Coronary artery (tissue), 2 donors: ENCODE measurements at places on chromosomes 5 and 9.
A peak's percentile ranks its signal among the peaks of the same experiment; 100 is the strongest.

GRCh38 chr5:55176176-55176818, 3.3 kb upstream of the CDC20B start:
- no peak for DNase-seq

DNA sequence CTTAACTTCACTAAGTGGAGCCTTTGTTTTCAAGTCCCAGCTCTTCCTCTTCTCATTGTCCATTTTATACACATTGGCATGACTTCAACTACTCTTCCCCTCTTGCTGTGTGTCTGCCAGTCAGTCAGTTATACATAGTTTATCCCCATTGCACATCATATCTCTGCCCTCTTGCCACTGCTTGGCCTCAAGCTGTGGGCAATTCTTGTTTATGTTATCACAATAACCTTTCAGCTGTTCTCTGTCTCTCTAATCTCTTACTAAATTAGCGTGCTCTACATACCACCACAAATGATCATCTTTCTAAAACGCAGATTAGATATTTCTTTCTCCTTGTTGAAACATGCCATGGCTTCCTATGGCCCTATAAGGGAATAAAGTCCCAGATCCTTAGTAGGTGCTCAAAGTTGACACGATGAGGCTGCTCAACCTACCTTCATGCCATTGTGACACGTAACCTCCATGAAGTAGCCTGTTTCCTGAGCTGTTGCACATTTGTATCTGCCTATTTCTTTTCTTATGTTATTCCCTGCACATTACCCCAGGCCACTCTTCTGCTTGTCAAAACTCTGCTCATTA, 239.3 kb downstream of the GAS1 start:
- no peak for DNase-seq

DNA sequence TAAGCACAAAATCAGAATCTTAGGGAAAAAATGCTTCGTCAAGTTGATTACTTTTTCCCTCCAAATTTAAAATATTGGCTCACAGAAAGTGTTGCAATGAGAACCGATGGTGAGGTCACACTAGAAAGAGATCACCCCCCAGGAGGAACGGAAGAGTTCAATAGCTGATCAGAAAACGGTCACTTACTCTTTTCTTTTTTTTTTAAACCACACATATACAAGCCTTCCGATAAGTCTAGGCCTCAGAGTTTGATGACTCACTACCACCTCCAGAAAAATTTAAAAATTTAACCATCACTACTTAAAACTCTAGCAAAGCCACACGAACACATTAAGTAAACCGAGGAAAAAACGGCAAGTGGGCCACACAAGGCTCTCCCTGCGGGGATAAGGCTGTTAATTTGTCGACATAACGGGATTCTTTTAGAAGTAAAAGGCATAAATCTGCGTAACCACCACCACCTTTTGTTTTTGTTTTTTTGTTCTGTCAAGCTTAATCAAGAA, 1.2 kb downstream of the SURF4 start:
- no peak for DNase-seq

GRCh38 chr5:129506086-129506485, 46.0 kb downstream of the ADAMTS19 start:
- DNase-seq: no peak

GRCh38 chr5:89346573-89346972, 463.6 kb upstream of the MEF2C start:
- DNase-seq: no peak

- DNase-seq: no peak
Observed at GRCh38 chr5:72206994-72207393, 99.7 kb downstream of the MAP1B start.

- peak; percentile 56 for DNase-seq
Observed at GRCh38 chr5:77170-77501, 14.8 kb upstream of the PLEKHG4B start.

GRCh38 chr5:13516195-13516594, 428.3 kb downstream of the DNAH5 start:
- DNase-seq: no peak

DNA sequence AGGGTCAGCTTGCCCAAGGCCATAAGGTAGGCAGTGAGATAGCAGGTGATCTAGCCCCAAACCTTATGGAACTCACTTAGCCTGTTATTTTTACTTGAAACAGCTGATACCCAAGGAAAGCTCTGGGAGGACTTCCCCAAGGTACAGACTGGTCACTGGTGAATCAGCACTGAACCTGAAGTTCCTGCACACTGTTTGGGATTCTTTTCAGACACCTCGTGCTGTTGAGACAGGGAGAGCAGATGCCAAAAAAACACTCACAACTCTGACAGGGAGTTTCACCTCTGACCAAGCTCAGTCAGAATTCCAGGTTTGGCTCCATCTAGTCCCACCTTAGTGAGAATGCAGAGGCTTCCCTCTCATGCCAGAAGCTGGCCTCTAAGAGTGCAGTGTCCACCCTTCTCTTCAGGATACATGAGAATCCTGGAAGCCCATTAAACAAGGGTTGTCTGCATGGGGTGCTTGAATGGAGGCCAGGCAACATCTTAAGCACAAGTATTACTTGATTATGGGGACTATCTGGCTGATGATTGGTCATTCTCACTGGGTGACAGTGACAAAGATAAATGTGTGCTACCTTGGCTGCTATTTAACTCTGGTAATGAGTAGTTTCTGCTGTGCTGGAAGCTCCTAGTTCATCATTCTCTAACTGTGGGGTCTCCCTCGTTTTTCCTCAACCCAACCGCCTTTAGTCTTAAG, 122.8 kb upstream of the SLIT3 start:
- DNase-seq: no peak

- peak; percentile 91 for DNase-seq
Observed at GRCh38 chr5:138543730-138544104, 681 bp upstream of the ETF1 start.

DNA sequence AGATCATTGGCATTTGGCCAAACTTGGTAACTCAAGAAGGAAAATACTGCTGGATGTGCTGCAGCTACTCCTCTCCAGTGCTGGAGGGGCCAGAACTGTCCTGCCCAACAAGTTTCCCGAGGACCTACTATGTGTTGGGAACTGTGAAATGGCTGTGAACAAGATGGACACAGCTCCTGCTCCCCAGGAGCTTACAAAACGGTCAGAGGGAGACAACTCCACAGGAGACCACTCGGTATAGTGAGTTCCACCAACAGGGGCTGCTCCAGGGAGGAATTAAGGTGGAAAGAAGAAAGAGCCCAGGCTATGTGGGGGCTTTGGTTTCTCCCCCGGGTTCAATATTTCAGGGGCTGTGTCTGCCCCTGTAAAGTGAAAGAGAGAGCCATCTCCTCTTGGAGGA, 78.8 kb downstream of the GNA14 start:
- no peak for DNase-seq

DNA sequence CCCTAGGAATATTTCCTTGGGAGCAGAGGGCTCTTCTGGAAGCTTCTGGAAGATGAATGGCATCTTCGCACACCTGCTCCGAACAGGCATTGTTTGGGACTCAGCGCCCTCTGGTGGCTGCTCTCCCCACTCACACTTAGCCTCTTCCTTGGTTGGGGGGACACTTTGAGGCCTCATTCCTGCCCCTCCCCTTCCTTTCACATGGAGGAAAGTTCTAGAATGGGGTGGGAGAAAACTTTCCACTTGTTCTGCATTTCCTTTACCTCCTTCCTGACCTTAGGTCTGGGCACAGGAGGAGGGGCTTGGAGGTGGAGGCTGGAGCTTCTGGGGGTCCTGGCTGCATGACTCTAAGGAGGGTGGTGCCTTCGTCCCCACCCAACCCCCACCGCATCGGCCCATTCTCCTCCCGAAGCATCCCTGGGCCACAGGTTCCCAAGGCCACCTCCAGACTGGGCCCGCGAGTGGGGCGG, 19.3 kb upstream of the SMIM32 start:
- no peak for DNase-seq

DNA sequence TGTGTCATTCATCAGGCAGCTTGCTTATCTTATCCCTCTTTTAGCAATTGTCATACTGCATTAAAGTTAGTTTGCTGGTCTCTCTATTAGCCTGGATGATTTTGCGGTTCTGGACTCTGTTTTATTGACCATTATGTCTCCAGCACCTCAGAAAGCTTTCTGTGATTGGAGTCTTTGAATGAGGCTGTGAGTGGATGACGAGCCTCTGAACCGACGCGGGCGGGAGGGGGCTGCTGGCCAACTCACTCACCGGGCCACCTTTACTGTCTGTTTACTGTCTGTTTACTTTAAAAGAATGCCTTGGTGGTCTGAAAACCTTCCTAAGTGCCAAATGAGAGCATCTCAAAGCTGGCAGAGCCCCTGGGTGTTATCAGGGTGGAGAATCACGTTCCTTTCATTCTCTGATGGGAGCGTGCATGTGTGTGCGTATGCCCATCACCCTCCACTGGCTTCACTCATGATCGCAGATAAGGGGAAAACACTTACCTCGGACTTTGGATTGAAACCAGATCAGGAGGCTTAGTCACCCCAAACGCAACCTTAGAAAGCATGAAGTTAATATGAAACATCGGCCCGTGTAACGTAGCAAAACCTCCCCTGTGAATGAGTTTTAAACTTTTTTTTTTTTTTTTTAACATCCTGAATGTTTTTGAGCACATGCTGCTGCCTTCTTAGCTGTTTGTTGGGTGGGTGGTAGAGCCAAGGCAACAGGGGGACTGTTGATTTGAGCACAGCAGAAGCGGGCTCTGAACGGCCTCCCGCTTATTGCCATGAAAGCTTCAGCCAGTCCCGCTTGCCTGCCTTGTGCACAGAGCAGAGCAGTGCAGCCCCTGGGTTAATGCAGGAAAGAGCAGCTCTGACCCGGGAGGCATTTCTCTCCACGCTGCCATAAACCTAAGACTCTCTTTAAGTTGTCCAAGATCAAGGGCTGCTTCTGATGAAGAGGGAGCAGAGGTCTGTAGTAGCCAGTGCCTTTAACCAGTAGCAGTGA, 173.6 kb downstream of the GADD45G start:
- no peak for DNase-seq

GRCh38 chr9:83307066-83307724, 231.0 kb downstream of the FRMD3 start:
- no peak for DNase-seq

DNA sequence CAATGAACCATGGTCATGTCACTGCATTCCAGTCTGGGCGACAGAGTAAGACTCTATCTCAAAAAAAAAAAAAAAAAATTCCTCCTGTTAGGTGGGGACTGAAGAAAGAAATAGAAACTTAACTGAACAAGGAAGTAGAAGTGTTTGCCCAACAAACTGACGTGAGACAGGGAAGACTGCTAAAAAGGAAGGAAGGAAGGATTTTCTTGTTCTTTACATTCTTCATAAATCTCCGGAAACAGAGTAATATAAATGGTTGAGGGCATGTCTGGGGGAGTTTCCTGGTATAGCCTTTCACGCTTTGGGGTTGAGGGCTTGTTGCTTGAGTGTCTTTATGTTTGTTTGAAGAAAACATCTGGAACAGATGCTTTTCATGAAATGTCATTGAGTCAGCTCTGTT, 3.1 kb downstream of the TOR1B start:
- no peak for DNase-seq

DNA sequence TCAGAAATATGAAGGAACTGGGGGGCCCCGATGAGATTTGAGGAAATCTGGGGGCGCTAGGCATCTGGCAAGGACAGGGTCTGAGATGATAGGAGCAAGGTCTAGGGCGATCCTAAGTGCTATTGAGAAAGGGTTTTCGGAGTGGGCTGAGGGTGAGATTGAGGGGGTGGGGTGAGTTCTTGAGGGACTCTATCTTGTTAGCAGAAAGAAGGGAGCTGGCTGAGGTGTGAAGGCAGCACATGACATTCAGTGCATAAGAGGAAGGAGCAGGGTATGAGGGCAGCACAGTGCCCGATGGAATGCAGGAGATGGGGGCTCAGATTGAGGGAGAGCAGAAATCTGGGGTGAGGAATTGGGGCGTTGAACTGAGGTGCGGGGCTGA, 640 bp downstream of the TRIM32 start:
- no peak for DNase-seq

DNA sequence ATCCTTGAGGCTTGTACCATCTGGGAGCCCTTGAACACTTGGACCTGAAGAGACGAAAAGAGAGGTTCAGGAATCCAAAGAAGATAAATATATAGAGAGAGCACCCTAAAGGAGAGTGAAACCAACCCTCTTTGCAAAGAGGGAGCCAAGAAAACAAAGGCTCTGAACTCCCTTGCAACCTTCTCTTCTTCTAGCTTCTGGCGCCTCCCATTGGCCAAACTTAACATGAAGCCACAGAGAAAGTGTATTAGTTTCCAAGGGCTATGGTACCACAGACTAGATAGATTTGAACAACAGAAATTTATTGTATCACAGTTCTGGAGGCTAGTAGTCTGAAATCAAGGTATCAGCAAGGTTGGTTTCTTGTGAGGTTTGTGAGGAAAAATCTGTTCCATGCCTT, 175.1 kb downstream of the HCN1 start:
- no peak for DNase-seq

DNA sequence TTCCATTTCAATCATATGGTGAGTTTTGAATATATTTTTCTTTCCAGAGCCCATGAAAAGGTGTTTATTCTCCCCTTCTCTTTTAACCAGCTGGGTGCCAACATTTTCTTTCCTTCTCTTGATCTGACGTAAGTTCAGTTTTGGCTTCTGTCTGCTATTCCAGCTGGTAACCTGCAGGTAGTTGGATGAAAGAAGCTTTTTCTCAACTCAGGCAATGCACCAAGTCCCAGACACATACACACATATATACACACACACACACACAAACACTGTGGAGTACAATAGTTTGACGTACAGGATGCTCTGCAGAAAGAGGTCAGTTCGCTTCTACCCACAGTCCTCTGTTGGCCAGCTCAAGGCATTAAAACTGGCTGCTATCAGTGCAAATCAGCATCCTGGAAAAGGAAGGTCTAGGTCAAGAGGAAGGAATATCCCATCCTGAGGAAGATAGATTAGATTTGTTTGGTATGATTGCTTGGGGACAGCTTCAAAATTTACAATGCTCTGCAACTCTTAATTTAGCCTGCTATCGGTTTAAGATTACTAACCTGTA, 214.3 kb upstream of the SEMA6A start:
- no peak for DNase-seq

DNA sequence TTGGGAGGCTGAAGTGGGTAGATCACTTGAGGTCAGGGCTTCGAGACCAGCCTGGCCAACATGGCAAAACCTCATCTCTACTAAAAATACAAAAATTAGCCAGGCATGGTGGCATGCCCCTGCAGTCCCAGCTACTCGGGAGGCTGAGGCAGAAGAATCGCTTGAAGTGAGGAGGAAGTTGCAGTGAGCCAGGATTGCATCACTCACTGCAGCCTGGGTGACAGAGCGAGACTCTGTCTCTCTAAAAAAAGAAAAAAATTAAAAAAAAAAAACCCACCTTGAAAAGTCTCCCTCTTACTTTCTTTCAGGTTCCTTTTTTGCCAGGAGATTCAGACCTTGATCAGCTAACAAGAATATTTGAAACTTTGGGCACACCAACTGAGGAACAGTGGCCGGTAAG, 34.2 kb downstream of the CDK7 start:
- no peak for DNase-seq

GRCh38 chr9:101514071-101514470, 19.6 kb upstream of the RNF20 start:
- DNase-seq: no peak

- DNase-seq: no peak
Observed at GRCh38 chr9:14993901-14994554, 83.8 kb upstream of the FREM1 start.
